Left ventricle myocardium superior (tissue), 1 donor: ENCODE measurements at places on chromosomes 1 and 21.

DNA sequence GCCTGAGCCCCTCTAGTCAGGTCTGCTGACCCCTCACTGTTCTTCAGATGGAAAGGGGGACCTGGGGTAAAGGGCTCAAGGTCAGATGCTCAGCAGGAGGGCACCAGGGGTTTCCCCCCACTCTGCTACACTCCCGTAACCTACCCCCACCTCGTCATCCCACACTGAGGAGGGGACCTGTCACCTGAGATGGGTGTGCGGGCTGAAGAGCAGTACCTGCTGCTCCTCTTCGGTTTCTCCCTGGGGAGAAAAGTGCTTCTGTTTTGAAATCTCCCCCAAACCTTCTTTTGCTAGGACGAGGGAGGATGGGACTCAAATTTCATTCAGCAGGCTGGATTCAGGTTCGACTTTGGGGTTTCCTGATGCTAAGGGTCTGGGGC, 65.2 kb downstream of the SYT2 start:
- no peak for DNase-seq

DNA sequence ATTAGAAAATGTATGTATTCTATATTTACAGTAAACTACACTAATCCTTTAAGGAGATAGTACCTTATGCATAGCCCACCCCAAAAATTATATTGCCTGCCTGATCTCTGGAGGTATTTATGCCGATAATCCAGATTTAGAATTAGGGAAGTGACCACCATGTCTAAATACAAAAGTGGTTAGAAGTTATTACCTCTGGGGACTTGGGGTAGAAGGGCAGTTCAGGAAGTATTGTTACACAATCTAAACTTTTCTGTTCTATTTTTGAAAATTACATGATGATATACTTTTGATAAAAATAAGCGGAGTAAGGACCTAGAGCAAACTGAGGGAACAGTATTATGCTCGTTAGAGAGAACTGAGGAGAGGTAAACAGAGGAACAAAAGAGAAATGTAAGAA, 90.5 kb upstream of the ZP4 start:
- no peak for DNase-seq

DNA sequence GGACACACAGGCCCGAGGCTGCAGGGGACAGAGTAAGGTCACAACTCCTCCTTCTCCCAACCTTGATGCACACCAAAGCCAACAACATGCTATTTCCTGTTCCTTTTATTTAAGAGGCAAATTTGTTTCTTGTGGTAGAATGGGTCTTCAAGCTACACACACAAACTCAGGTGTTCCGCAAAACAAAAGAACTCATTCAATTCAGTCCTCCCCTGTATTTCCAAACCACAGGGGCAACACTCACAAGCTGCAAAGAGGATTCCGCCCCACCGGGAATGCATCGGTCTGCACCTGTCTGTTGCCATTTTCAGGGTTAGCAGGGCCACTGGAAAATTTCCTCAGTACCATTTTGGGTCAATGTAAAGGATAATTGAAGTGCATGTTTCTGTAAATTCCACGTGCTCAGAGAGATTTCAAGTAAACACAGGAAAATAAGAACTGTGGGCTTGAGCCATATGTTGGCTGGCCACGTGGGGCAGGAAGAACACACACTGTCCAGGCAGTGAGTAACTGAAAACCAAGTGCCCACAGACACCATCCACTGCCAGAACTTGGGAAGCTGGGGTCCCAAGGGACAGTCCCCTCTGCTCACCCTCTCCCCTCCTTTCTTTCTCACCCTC, 145.2 kb upstream of the ERG start:
- no peak for DNase-seq

- no peak for DNase-seq
Measured at GRCh38 chr21:46038341-46038829, 56.8 kb downstream of the COL6A1 start.

GRCh38 chr1:9609998-9610397, 21.3 kb downstream of the TMEM201 start:
- peak; percentile 76 for DNase-seq

DNA sequence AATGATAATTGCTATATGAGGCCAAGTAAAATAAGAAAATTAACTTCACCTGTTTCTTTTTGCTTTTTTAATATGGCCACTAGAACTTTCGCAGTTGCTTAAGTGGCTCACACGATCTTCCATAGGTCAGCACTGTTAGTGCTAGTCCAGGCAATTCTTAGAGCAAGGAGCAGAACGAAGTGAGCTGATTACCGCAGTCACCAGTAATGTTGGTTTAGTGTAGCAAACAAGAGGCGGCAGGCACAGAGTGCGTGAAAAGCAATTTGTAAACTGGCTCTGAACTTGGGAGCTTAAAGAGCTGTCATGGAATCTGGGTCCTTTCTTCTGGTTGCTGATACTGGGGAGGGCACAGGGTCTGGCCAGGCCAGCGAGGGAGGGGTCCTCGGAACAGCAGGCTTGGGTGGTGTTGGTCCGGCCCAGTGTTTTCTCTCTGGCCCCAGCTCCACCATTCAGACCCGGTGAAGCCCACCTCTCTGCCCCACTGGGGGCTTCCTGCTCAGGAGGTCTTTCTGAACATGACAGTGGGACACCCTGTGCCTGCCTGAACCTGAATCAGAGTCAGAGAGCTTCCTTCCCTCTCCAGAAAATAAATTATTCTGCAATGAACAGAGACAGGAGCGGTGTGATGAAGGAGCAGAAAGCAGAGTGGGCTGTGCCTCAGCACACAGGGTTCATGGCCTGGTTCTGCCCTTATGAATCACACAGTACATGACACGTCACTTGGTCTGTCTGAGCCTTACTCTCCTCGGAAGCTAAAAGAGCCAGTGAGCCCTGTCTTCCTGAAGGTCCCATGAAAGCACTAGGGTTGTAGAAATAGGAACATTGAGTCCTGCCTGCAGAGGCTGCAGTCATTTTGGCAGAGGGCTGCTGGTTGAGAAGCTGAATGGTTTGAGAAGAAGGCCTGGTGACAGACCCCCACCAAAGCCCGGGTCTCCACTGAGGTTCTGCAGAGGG, 11.9 kb downstream of the ETS2 start:
- DNase-seq = no peak

DNA sequence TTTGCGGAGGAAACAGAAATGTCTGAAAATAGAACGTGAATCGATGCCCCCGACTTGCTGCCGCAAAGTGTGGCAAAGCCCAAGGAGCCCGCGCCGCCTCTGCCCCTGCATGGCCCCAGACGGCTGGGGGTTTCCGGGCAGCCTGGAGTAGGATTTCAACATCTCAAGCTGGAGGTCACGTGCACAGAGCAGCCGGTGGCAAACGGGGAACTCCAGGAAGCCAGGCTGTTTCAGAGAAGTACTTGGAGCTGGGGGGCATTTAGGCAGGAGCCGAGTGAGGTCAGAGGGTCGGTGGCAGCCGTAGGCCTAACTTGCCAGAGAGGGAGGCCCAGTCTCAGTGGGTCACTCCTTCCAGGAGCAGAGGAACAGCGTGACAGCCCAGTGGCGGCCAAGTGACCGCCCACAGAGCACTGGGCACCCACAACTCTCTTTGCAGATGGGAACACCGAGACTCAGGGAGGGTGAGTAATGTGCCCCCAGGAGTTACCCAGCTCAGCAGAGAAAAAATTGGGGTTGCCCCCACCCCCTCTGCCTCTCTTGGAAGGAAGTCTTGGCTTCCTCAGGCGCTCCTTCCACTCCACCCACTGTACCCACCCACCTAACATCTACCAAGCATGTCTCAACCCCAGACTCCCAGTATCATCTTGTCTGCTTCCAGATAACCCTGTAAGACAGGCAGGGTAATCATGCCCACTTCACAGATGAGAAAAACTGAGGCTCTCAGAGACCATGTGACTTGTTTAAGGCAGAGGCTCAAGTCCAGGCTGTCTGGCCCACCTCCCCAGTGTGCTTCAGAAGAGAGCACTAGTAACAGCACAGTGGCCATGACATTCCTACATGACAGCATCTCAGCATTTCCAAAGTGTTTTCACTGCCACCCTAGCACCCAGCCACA, 179.4 kb downstream of the HIVEP3 start:
- DNase-seq = peak; percentile 79

- DNase-seq = no peak
Measured at GRCh38 chr1:20552728-20553445, 514 bp downstream of the FAM43B start.

DNA sequence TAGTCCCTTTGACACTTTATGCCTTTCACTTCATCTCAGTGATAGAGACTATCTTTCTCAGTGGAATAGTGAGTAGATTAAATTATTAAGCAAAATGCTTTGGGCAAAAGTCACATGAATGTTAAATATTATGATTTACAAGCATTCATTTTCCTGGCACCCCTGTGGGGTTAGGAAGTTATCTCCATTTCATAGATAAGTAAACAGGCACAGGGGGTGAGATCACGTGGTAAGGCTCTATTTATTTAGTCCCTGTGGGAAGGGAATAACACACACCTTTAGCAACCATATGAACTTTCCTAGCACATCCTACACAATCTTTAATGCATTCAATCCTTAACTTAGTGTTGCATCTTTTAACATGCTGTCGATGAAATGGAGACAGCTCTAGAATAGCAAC, 12.3 kb downstream of the PSMB2 start:
- no peak for DNase-seq
